ENCODE measurements at places on chromosomes 7 and 10.

- no peak for DNase-seq
Observed at GRCh38 chr7:157678501-157678900, 341.7 kb downstream of the DNAJB6 start.

- no peak for DNase-seq
Observed at GRCh38 chr10:20059084-20059835, 243.0 kb downstream of the PLXDC2 start.

GRCh38 chr7:38539477-38540081, 91.6 kb downstream of the AMPH start:
- no peak for DNase-seq

DNA sequence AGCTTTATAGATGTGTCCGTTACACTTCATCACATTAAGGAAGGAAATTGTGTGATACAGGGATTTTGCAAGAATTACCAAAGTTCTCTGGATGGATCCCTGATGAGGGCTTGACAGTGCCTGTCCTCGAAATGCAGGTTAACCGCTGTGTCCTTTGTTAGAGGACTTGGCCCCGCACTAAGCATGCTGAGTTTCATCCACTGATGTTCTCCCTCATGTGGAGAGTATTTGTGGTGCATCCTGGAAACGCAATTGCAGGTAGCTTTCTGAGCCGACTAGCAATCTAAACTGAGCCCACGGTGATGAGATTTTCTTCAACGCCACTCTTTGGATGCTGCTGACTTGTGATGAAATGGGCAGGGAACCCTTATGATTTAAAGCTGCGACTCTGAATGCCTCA, 71.9 kb upstream of the STK17A start:
- DNase-seq, result no peak

- DNase-seq, result no peak
Observed at GRCh38 chr7:94300176-94300835, 94.4 kb upstream of the COL1A2 start.
